HEK293T (cell line): ENCODE measurements at places on chromosomes 16 and 17.

- no peak for DNase-seq
Observed at GRCh38 chr17:40363111-40363827, 1.3 kb downstream of the GJD3 start.

DNA sequence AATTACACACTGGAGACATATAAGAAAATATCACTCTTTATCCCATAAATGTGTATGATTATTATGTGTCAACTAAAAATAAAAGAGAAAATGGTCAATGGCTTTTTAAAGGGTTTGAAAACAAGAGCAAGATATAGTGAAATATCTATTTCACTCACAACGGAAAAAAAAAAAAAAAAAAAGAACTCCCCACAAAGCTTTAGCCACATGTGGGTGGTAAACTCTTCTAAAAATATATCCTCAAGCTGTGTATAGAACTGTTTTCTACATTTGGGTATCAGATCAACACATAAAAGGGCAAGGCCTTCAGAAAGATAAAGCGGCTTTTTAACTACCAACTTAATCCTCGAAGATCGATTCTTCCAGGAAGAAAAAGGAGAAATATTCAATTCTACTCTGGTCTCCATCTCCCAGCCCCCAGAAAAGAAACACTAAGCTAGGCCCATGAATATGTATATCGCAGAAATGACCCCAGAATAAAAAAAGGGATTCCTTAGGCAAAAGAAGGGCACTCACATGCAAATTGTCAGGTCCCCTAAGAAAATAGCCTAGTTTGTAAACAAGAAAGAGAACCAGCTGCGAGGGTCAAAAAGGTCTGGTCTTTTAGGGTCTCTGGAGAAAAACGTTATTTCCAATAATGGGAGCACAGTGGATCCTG, 4.4 kb downstream of the LITAF start:
- no peak for DNase-seq

DNA sequence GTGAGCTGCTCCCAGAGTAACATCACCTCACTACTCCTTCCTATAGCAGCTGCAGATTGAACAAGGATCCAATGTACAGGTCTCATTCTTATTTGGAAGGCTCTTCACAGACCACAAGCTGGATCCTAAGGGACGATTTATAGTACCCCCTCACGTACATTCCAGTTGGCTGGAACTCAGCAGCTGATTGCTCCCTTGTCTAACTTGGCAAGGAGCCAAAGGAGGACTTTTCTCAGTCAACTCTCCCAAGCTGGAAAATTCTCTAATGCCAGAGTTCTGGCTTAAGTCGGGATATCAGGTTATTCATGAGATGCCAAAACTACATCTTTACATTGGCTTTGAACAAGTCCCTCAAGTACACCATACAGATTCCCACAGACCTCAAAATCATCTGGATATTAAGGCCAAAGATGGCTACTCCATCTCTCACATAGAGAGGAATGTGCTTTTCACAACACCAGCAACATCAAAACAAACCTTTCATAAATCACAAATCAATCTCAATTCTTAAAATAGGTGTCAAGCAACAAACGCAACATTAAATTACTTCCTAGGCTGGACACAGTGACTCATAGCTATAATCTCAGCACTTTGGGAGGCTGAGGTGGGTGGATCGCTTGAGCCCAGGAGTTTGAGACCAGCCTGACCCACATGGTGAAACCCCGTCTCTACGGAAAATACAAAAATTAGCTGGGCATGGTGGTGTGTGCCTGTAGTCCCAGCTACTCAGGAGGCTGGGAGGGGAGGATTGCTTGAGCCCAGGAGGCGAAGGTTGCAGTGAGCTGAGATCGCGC, 39.3 kb downstream of the SMG6 start:
- no peak for DNase-seq

DNA sequence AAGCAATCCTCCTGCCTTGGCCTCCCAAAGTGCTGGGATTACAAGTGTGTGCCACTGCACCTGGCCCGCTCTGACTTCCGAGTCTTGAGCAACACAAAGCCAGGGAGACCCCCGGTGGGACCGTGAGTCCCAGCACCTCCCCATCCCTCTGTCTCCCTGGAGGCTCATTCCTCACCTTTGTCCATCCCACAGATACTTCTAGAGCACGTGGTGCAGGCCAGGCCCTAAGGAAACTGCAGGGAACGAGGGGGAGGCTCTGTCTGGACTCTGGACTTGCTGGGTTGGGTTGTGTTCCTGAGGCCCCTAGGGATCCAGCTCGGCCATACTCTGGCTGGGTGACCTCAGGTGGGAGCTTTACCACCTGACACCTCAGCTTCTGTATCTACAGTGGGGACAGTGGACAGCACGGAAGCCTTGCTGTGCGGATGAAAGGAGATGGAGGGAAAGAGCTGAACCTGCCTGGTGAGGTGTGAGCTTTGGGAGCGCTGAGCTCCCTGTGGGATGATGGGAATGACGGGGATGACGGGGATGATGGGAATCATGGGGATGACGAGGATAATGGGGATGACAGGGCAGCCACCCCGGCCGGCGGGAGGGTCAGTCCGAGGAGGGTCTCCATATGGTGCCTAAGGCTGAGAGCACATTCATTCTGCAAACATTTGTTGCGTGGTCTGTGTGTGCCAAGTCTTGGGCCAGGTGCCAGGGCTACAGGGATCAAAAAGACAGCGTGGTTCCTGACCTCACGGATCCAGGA, 26.6 kb downstream of the C16orf74 start:
- DNase-seq = no peak

DNA sequence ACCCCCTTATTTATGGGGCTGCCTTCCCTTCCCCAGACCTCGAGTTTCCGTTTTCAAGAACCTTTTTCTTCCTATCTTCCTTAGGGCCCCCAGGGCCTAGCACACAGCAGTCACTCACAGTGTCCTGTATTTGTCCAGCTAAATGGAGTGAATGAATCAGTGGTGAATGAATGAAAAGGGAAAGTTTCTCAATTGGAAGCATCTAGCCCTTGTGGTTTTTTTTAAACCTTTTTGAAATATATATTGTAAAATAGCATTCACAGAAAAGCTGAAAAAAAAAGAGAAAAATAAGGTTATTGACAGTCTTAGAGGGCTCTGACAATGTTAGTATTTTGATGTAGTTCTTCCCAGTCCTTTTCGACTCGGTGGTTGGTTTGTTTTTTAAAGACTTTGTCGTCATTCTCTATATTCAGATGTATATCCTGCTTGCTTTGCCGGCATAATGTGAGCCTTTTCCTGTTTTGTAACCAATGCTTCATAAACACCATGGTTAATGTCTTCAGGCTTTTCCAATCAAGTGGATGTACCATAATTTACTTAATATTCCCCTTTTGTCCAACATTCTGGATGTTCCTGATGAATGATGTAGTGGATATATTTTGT, 45.3 kb downstream of the RAI1 start:
- no peak for DNase-seq

GRCh38 chr17:16106161-16106891, 106.7 kb downstream of the TTC19 start:
- no peak for DNase-seq
